ENCODE measurements at places on chromosomes 12 and 14.

DNA sequence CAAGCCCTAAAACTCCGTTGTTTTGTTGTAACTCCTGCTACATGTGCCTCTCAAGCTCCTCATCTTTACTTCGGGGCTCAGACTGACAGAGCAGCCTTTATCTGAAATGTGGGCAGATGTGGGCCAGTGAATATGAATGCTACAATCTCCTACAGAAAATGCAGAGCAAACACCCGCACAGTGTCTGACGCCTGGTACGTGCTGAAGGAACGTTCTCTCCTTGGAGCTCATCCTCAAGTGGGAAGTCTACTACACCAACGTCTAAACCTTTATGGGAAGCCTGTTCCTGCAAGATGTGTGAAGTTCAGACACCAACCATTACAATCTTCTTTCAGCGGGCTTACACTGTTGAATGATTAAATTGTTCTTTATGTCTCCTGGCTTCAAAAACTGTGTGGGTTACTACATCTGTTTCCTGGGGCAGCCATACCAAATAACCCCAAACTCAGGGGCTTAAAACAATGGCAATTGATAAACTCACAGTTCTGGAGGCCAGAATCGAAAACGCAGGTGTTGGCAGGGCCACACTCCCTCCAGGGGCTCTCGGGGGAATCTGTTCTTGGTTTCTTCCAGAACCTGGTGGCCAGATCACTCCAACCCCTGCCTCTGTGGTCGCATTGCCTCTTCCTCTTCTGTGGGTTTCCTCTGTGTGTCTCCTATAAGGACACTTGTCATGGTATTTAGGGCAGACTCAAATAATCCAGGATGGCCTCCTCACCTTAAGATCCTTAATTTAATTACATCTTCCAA lies 179.7 kb upstream of the PLXNC1 start:
- DNase-seq, result no peak

- DNase-seq, result no peak
These were observed 107.2 kb downstream of the DUSP6 start for GRCh38 chr12:89245090-89245489.

- DNase-seq, result no peak
These were observed 2.8 kb upstream of the ART4 start for GRCh38 chr12:14846042-14846587.

GRCh38 chr14:69671365-69672030 lies 60.1 kb downstream of the SUSD6 start:
- no peak for DNase-seq

DNA sequence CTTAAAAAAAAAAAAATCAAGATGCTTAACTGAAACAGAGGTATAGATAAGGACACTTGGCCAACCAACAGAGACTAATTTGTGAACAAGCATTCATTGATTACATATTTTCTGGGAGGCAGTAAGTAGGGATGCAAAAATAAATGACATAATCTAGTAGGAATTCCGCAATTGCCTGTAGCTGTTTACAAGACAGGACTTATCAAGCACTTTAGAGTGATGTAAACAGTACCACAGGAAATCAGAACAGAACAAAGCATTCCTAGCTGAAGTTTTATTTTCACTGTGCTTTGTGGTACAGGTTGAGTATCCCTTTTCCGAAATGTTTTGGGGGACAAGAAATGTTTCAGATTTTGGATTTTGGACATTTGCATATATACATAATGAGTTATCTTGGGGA lies 68.2 kb upstream of the FGD4 start:
- DNase-seq, result no peak

GRCh38 chr12:10283027-10283426 lies 24.6 kb upstream of the KLRD1 start:
- DNase-seq, result no peak

DNA sequence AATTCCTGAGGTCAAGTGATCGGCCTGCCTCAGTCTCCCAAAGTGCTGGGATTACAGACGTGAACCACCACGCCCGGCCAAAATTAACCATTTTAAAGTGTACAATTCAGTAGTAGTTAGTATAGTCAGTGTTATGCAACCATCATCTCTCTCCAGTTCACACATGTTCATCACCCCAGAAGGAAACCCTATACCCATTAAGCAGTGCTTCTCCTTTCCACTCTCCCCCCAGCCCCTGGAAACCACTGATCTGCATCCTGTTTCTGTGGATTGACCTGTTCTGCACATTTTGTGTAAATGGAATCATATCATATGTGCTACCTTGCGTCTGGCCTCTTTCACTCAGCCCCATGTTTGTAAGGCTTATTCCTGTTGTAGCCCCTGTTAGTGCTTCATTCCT lies 52.2 kb downstream of the PHETA1 start:
- no peak for DNase-seq

DNA sequence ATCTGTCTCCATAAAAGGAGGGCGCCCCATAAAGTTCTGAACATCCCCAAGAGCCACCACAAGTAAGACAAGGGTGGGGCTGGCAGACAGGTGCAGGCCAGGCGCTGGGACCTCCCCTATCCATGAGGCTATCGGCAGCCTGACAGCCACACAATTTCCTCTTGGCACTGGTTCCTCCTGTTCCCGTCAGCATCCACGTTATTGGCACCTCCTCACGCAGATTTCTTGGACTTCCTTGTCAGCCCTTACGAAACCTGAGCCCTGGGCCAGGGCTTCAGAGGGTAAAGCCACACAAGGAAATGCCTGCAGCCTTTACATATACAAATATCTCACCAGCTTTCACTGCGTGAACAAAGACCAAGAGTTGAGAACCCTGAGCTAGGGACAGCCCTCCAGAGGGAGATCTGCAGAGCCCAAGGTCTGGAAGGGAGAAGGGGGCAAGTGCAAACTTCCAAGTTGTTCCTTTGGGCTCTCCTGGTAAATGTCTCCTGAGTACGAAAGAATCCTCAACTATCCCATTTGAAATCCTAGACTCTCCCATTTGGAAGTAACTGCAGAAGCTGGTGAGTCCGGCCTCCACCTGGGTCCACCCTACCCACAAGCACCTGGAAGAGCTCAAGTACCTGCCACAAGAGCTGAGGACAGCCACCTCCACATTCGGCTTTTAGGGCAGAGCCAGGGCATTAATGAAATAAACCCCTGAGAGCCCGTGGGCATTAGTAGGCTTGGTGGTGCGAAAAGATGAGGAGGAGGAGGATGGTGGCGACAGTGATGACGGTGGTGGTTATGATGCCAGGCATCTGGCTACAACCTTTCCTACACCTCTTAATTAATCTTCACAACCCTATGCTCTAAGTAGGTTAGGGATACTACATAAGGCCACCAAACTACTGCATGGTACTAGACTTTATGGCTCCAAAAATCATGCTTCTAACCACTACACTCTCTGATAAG lies 5.5 kb upstream of the TC2N start:
- no peak for DNase-seq

- DNase-seq, result no peak
These were observed 20.6 kb downstream of the JAG2 start for GRCh38 chr14:105147671-105148603.

- DNase-seq, result no peak
These were observed 41.9 kb downstream of the TPH2 start for GRCh38 chr12:71980538-71980937.

DNA sequence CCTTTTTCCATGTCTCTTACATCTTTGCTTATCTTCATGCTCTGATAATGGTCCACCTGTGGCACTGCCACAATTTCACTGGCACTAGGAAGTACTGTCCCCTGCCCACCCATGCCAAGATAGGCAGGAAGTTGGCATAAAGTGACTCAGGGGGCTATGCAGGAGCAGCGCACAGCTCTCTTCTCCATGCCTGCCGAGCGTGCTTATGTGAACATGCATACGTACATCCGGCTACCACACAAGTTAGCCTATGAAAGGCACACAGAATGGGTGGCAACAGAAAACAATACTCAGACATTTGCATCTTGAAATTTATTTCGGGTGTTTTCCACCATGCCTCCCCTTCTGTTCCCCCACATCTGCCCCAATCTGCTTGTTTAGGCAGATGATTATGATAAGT lies 174.4 kb upstream of the GZMB start:
- DNase-seq, result no peak

DNA sequence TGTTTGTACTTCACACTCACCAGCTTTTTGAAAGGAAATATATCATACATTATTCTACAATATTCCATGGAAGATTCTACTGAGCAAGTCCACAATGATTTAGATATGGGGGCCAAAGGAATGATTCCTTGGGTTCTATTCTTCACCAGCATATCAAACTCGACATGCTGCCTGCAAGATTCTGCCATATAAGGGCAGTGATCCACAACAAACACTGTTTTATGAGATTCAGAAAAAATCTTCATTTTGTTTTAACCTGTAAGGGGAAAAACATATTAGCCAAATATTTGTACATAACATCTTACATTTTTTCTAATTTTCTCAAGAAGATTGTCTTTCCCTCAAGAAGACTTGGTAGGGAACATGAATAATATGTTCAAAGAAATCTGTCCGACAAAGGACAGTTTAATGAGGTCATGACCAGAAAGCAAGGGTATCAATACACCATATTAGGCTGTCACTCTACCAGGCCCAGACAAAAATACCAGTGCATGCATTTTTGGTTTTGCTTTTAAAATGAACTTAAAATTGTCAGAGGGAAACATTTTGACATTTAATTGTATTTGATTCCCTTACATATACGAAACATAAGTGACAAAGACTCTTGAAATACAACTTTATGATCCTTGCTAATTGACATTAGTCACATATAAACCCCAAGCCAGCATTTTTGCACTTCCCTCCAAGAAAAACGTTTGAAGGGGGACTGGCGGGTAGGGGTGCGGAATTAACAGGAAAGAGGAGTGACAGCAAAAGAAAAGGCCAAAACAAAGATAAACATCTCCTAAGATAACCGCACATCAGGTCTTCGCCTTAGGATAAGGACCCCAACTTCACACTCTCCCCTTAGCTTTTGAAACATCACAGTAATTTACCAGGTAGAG lies 980 bp downstream of the INTS13 start:
- DNase-seq, result no peak

DNA sequence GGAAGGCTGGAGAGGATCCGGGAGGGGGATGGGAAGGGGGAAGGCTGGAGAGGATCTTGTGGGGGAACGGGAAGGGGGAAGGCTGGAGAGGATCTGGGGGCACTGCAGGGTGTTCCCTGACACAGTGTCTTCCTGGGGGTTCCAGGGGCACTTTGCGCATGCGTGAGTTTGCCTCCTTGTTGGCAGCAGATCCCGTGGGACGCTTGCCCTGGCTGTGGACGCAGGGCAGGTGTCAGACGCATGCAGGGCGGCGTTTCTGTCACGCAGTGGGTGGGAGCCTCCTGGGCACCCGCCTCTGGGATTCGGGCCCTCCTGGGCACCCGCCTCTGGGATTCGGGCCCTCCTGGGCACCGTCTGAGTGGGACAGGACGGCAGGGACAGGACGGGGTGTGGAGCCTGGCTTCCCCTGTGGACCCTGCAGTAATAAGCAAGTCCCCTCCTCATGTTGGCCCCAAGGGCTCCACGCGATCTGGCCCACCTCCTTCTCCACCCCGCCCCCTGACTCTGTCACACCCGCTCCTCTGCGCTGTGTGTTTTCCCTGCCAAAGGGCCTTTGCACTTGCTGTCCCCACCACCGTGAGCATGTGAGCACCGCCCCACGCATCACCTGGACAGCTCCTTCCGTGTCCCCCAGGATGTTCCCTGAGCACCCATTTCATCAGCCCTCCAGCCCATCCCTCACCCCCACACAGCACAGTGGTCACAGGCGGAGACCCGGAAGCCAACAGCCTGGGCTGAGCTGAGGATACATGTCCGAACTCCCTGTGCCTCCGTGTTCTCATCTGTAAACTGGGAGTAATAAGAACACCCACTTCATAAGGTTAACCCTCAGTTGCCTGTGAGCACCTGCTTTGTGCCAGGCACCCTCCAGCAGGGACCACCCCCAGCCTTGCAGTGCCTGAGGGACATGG lies 4.4 kb downstream of the MMP17 start:
- no peak for DNase-seq

GRCh38 chr12:32609966-32610365 lies 69.1 kb upstream of the DNM1L start:
- DNase-seq, result no peak

DNA sequence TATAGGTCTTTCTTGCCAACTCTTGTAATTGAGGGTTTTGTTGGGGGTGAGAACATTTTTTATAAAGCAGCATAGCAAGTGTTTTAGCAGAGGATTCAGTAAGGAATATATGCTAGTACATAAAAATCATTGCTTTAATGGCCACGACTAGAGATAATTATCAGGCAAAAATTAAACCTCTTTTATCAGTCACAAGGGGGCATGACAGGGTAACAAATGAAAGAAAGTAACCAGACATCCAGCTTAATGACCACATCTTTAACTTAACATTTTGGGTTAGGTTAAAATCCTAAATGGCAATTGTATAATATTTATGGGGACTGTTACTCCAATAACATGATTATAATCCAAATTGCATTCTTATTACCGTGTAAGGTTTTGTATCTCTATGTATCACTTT lies 119.6 kb downstream of the LRRIQ1 start:
- DNase-seq, result peak; percentile 29

DNA sequence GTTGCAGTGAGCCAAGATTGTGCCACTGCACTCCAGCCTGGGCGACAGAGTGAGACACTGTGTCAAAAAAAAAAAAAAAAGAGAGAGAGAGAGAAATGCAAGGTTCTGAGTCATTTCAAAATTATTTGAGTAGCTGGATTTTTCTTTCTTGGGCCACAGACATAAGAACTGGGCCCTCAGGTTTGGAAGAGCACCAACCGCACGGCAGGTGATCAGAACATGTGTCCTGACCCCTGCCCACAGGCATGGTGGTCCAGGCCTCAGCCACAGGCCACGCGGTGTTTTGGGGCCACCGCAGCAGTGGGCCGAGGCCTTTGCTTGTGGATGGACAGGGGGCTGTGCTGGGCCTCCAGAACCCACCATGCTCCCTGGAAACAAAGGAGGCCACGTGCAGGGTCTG lies 126.7 kb downstream of the CALM1 start:
- no peak for DNase-seq

DNA sequence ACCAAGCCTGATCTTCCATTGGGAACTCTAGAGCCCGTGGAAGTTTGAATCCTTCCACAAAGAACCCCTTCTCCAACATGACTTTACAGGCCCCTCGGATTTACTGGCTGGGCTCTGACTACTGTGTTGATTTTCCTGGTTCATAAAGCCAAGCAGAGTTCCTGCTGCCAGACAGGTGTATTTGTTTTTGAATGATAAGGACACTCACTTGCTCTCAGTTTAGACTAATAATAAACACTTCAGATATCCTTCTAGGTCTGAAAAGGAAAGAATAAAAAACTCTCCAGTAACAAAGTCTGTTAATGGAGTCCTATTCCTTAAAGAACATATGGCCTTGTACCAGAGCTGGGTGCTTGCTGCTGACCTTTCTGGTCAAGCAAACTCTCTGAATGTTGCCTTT lies 31.0 kb downstream of the SIX1 start:
- no peak for DNase-seq

DNA sequence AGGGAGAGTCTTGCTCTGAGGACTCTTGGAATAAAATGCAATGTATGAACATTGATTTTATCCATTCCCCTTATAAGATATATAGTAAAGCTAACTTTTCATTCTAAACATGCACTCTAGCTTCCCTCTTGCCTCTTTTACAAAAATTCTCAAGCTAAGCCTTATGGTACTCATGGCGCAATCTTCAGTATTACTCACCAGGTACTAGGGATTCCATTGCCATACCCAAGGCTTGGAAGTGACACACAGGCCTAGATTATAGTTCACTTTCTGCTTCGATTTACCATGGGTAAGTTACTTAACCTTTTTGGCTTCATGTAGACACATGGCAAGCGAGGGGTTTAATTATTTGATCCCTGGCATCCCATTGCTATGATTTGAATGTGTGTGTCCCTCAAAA lies 331.5 kb downstream of the LRIG3 start:
- DNase-seq, result no peak

Data from NCI-H1417 treated with DMSO at 0.1 percent for 48 hours (cell line).